ENCODE measurements at places on chromosomes 11 and 22. TPM values are rescaled to one million over a fixed set of nuclear protein-coding genes. Genes with fewer than 3 reads are reported as not detected.

DNA sequence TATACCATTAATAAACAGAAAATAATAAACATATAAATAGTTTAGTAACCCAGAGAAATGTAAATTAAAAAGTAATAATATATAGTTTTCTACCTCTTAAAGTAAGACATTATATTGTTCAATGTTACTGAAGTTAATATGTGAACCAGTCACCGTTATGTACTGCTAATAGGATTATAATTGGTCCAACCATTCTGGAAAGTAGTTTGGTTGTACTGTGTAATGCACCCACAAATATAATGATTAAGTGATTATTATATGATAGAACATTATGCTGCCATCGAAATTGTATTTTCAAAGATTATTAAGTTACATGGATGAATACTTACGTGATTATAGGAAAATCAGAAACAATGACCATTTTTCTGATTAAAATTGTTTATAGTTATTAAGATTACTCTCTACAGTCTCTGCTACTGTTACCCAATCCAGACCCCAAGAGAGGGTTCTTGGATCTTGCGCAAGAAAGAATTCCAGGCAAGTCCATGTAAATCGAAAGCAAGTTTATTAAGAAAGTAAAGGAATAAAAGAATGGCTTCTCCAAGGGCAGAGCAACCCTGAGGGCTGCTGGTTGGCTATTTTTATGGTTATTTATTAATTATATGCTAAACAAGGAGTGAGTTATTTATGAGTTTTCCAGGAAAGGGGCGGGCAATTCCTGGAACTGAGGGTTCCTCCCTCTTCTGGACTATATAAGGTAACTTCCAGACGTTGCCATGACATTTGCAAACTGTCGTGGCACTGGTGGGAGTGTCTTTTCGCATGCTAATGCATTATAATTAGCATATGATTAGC lies 50.1 kb downstream of the ACER3 start:
- no peak for DNase-seq

GP1BB gene
- polyA plus RNA-seq: 2.2 TPM

ZNRF3 gene
- polyA plus RNA-seq: 27.6 TPM

DNA sequence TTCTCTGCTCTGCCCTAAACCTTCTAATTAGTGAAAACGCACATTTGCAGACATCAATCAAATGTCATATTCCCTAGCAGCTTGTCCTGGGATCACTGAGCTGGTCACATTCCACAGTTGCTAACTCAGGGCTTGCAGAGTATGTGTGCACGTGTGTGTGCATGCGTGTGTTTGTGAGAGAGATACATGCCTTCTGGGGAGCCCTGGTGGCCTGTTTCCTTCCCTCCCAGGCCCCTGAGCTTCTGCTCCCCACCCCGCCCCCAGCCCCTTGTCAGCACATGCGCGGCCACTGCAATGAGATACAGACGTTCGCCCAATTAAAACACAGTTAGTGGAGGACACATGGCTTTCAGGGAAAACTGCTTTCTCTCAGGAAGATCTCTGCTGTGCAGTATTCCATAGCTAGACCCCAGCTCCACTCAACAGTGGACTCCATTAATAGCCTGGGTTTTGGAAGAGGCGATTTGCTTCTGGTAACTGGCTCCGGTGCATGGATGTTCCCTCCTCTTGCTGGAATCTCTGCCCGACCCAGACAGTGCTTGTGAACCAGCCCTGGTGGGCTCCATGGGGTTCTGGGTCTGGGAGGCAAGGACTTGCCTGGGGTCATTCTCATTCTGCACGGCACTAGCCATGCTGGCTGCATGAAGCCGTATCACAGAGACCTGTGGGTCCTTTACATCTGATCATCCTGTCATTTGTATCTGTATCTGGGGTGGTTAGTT lies 17.7 kb downstream of the LRP5 start:
- DNase-seq: no peak

KCNJ11 gene
- polyA plus RNA-seq: 1.9 TPM

DNA sequence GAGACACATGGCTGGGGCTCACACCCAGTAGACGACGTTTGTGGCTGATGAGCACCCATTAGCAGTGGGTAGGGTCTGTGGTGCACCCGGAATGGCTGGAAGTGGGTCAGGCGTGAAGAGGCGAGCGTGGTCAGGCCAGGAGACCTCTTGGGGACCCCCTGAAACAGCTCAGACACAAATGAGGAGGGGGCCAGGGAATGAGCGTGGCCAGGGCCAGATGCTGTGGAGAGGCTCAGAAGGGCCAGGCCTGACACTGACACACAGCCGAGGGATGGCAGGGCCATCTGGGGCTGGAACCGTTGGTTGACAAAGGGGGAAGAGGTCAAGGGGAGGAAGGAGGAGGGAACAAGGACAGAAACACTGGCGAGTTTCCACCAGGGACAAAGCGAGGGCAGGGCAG lies 162.8 kb downstream of the SHANK2 start:
- DNase-seq: no peak

IGLL1 gene
- polyA plus RNA-seq: 0.98 TPM

GRCh38 chr11:82782825-82783374 lies 49.2 kb upstream of the FAM181B start:
- no peak for DNase-seq

- DNase-seq: no peak
These were observed 40.8 kb downstream of the TBC1D22A start for GRCh38 chr22:46803031-46803880.

PRR14L gene
- polyA plus RNA-seq: 26.7 TPM

DNA sequence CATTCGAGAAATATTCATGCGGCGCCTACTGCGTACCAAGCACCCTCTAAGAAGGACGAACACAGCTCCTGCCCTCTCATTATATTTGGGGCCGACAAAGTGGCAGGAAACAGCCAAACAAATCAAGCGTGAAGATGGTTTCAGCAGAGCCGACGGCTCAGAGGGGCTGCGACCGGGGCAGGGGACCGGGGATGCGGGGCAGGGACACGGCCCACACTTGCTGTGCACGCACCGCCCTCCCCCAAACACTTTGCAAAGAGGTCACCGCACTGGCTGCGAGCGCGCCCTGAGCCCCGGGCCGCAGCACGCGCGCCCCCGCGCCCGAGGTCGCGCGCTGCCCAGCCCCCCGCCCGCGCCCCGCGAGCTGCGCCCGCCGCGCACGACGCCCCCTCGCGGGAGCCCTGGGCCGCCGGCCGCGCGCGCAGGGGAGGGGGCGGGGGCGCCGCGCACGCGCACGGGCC lies 255 bp upstream of the SYNGR1 start:
- no peak for DNase-seq

DNA sequence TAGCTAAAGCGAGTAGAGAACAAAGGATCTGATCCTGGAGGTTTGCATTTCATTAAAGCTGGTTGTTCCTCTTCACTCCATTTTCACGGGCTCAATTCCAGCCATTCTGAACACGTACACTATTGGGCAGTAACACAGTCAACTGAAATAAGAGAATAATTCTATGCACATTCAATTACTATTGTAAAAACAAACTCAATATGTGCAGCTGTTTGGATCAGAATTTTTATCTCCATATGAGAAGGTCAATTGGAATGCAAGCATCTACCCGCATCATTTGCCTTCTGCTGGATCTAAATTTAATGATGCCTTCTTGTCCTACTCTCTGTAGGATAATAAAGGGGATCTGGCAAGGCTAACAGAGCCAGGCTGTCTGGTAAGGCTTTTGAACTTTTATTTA lies 562.8 kb upstream of the CCDC179 start:
- DNase-seq: no peak

DNA sequence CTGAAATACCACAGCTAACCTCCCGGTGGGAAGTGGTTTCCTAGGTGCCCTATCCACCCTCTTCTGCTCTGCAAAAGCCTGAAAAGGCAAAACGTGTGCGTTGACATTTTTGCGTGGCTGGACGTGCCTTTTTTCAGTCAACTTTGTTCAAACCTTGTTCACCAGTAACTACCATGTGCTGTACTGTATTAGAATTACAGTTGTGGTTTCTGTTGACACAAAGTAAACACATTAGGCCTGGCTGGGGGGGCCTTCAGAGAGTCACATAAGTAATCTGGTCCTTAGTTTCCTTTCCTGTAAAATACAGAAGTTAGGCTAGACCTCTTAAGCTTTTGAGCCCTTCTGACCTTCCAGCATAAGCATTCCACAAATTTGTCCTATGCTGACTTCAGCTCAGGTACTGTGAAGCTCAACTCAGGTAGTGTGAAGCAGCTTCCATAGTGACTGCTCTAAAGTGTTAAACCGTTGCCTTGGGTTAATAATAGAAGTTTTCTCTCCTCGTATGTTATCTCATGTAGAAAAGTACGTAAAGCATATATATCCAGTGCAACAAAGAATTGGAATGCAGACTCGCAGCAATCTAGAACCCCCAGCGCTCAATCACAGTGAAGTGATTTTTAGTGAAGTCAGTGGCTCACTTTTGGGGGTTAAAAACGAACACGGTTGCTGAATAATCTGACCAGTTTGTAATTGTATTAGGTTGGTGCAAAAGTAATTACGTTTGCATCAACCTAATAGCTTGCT lies 1.8 kb downstream of the EWSR1 start:
- no peak for DNase-seq

- no peak for DNase-seq
These were observed 475 bp downstream of the PITPNB start for GRCh38 chr22:27918341-27919221.

GRCh38 chr11:62543680-62544444 lies 2.7 kb downstream of the AHNAK start:
- DNase-seq: no peak

GRCh38 chr11:120254788-120255518 lies 15.0 kb downstream of the POU2F3 start:
- no peak for DNase-seq

DNA sequence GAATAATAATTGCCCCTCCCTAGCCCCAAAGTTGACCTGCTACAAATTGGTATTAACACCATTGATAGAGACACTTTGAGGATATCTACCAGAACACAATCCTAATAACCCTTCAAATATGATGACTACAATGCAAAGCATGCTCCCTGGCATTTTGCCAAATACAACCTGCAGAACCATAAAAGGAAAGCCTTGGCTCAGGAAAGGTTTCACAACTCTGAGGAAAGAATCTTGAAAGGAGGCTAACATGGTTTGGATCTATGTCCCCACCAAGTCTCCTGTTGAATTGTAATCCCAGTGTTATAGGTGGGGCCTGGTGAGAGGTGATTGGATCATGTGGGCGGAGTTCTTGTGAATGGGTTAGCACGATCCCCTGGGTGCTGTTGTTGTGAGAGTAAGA lies 140.4 kb upstream of the ARHGAP42 start:
- DNase-seq: no peak

SYCE3 gene
- polyA plus RNA-seq: not detected

DNA sequence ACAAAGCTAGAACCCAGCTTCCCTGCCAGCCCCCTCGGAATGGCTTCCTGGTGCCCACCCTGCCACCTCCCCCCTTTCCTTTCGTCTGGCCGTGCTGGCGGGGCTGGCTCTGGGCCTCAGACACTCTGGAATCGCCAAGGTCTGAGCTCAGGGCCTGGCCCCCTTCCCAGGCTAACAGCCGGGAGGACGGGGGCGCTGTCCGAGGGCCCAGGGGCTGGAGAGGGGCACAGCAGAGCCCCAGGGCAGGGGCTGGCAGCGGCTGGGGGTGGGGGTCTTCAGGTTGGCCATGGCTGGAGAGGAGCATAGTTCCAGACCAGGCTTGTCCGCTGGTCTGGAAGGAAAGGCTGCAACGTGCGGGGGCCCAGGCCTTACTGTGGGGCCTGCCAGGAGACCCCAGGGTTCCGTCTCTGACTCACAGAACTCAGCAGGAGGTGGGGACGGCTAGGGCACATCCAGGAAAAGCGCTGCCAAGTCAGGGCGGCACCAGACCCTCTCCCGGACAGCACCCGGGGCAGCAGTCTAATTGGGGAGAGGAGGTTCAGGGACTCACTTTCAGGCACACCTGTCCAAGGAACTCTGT lies 861 bp upstream of the LTBP3 start:
- DNase-seq: no peak

GRCh38 chr11:59180168-59180776 lies 8.3 kb downstream of the DTX4 start:
- no peak for DNase-seq

INS gene
- polyA plus RNA-seq: not detected

LYVE1 gene
- 56.6 TPM for polyA plus RNA-seq

HORMAD2 gene
- polyA plus RNA-seq: 0.06 TPM

DNA sequence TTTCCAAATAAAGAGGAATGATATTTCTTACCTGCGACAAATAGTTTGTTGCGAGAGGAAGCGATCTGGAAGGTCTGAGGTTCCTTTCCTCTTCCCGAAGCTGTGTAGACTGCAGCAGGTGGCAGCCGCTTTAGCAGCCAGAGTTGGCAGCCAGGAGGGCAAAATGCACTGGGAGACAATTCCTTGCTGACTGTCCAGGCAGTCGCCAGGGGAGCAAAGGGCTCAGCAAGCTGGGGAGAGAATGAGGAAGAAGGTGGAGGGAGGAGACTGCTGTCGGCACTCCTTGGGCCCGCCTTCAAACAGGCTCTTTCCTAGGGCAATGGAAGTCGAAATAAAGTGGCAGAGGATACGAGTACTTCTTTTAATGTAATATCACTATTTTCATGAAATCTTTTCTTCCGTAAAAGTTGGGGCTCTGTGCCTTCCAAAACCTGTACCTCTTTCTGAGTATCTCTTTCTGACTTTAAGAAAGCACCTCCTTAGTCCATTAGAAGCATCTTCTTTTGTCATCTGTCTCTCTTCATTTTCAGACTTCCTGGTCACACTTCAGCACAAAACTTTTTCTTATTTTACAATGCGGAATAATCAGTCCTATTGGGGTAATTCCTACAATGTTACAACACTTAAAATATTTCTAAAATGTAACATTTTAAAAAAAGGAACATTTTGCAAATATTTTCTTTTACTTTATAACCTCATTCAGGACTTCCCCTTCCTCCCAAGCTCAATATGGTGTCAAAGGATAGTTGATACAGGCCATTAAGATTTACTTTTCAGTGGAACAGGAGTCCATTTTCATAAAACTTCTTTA lies at the start of gene IL18:
IL18 (minus strand) TSS at position 220 of the 811 bp plus-strand sequence. CDS start 9,041 bp downstream, outside the sequence.
- no peak for DNase-seq

- no peak for DNase-seq
These were observed 6.0 kb upstream of the NPTXR start for GRCh38 chr22:38849811-38850210.

- no peak for DNase-seq
These were observed 119.3 kb upstream of the OR9Q1 start for GRCh38 chr11:57904376-57904775.

DNA sequence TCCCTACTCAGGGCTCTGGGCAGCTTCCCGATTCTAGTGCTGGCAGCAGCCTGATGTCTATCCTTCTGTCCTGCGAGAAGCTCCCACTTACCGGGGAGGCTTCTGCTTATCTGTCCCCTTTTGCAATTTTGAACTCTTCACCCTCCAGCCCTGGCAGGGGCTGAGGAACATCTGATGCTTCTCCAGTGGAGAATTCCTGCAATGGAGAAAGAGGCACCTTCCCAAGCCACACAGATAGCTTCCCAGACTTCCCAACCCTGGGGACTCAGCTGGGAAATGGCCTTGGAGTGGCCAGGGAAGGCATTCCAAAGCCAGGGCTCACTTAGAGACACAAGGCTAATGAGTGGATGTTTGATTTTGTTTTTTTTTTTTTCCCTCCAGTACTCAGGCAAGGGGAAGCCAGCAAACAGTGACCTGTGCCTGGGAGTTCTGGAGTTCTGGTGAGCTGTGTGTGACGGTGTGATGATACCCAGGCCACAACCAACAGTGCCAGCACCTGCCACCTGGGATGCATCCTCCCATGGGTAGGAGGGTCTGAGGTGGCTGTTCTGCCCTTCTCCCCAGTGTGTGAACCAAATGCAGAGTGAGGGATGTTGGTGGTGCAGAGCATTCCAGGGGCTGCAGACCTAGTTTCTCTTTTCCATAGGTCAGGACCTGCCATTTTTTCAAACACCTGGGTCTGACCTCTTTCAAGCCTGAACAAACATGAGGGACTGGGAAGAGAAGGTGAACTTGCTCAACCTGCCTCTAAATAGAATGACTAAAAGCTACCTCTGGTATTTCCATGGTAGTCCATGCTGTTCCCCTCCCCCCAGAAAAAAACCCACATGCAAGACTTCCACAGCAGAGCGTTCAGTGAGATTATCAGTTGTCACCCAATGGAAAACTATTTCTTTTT lies 95.1 kb downstream of the CCDC81 start:
- no peak for DNase-seq
